ENCODE measurements at places on chromosomes 6 and 20. TPM values are rescaled to one million over a fixed set of nuclear protein-coding genes. Genes with fewer than 3 reads are reported as not detected.

DNA sequence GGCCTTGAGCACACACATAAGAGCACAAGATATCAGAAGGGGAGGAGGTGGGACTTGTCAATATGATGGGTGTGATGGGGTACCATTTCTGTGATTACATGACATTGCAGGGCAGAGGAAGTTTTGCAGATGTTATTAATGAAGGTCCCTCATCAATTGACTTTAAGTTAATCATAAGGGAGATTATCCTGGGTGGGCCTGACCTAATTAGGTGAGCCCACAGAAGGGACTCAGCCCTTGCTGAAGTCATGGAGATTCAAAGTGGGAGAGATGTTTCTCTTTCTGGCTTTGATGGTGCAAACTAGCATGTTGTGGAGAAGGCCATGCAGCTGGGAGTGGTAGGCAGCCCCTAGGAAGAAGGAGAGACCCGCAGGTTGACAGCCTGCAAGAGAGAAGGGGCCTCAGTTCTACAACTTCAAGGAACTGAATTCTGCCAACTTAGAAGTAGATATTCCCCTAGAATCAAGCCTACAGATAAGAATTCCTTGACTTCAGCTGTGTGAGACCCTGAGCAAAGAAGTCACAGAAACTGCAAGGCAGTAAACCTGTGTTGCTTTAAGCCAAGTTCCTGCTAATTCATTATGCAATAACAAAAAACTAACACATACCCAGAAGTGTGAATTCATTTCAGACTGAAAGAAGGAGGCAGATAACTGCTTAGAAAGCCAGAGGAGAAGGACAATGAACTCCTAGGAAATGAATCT, 131.3 kb downstream of the LRFN2 start:
- DNase-seq, result no peak
- no peaks in the 10 kb centered on the region for H3K36me3 ChIP-seq
- peaks cover 19% of the 10 kb centered on the region for H3K27me3 ChIP-seq

- no peak overlapping the region for H3K27ac ChIP-seq
- no peak overlapping the region for H3K4me3 ChIP-seq
- H3K4me1 ChIP-seq, result peaks cover 29% of the 10 kb centered on the region
These were observed 7.4 kb downstream of the C6orf120 start for GRCh38 chr6:169709293-169709692.

Gene RAB44
- total RNA-seq, result not detected

DNA sequence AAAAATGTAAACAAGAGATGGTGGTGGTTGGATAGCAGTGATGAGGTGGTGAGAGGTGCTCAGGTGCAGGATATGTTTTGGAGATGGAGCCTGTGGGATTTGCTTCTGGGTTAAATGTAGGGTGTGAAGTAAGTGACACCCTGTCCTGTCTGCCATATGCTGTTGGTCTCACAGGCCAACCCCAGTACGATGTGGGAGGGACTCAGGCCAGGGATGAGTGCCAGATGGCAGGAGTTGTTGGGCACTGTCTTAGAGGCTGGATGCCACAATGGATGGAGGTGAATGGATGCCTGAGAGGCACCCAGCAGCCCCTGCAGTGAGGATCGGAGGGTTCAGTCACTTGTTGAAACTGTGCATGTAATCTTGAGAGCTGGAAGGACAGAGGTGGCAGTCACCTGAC, 259.3 kb downstream of the NRN1 start:
- no peaks in the 10 kb centered on the region for H3K27me3 ChIP-seq
- no peak overlapping the region for H3K4me3 ChIP-seq
- H3K4me1 ChIP-seq, result no peaks in the 10 kb centered on the region
- no peaks in the 10 kb centered on the region for H3K36me3 ChIP-seq
- no peak overlapping the region for H3K27ac ChIP-seq

Gene C6orf58
- not detected for total RNA-seq

- H3K27ac ChIP-seq, result no peak overlapping the region
- no peak overlapping the region for H3K4me3 ChIP-seq
- H3K4me1 ChIP-seq, result peaks cover 20% of the 10 kb centered on the region
- no peaks in the 10 kb centered on the region for H3K27me3 ChIP-seq
- no peaks in the 10 kb centered on the region for H3K36me3 ChIP-seq
These were observed 71.6 kb upstream of the CD93 start for GRCh38 chr20:23157734-23158133.

- H3K36me3 ChIP-seq, result peaks cover 49% of the 10 kb centered on the region
- no peak for DNase-seq
- peak overlapping the region; percentile 64 for H3K27ac ChIP-seq
These were observed 12.0 kb downstream of the PTPN1 start for GRCh38 chr20:50522053-50522674.

DNA sequence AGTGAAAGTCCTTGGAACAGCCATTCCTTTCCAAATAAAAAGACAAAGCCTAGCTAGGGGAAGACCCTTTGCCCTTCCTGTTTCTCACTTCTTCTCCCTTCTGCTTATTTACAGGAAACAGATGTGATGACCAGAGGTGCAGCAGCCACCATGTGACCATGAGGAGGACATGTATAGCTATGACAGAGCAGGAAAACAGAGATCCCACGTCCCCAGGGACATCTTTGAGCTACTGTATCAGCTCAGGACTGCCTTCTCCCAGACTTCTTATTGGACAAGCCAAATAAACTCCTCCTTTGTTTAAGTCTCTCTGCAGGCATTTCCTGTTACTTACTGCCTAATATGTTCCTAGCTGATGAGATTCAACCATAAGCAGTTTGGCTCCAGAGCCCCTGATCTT, 133.1 kb upstream of the MLN start:
- no peak overlapping the region for H3K4me3 ChIP-seq
- H3K36me3 ChIP-seq, result no peaks in the 10 kb centered on the region
- no peak overlapping the region for H3K27ac ChIP-seq

- peaks cover 9% of the 10 kb centered on the region for H3K4me1 ChIP-seq
- no peak for DNase-seq
- H3K27me3 ChIP-seq, result peaks cover 3% of the 10 kb centered on the region
- no peaks in the 10 kb centered on the region for H3K36me3 ChIP-seq
- no peak overlapping the region for H3K4me3 ChIP-seq
- H3K27ac ChIP-seq, result no peak overlapping the region
These were observed 35.9 kb downstream of the SRC start for GRCh38 chr20:37381621-37382471.

- no peaks in the 10 kb centered on the region for H3K36me3 ChIP-seq
- H3K27ac ChIP-seq, result no peak overlapping the region
- peaks cover 2% of the 10 kb centered on the region for H3K4me1 ChIP-seq
These were observed 201.7 kb upstream of the SASH1 start for GRCh38 chr6:148140772-148141557.

Gene BIRC7
- total RNA-seq, result not detected

Gene TUBB2B
- total RNA-seq, result 0.41 TPM

DNA sequence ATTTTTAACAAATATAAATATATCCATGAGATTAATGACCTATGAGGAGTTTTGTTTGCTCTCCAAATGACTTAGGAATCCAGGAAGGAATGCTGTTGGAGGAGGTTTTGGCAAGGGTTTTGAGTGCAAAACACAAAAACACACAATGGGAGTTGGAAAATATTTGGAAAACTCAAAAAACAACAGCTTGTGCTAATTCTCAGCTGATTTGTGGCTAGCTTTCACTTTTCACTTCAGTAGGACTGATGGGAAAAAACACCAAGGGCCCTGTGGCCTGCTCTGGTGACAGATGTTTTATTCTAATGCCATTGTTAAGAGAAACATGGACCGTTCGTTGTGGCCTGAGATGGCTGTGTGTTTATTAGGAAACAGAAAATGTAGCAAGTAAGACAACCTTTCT, 113.9 kb downstream of the ALDH8A1 start:
- H3K27me3 ChIP-seq, result peaks cover 14% of the 10 kb centered on the region
- no peaks in the 10 kb centered on the region for H3K4me1 ChIP-seq
- DNase-seq, result no peak
- H3K36me3 ChIP-seq, result no peaks in the 10 kb centered on the region
- no peak overlapping the region for H3K4me3 ChIP-seq
- H3K27ac ChIP-seq, result no peak overlapping the region

DNA sequence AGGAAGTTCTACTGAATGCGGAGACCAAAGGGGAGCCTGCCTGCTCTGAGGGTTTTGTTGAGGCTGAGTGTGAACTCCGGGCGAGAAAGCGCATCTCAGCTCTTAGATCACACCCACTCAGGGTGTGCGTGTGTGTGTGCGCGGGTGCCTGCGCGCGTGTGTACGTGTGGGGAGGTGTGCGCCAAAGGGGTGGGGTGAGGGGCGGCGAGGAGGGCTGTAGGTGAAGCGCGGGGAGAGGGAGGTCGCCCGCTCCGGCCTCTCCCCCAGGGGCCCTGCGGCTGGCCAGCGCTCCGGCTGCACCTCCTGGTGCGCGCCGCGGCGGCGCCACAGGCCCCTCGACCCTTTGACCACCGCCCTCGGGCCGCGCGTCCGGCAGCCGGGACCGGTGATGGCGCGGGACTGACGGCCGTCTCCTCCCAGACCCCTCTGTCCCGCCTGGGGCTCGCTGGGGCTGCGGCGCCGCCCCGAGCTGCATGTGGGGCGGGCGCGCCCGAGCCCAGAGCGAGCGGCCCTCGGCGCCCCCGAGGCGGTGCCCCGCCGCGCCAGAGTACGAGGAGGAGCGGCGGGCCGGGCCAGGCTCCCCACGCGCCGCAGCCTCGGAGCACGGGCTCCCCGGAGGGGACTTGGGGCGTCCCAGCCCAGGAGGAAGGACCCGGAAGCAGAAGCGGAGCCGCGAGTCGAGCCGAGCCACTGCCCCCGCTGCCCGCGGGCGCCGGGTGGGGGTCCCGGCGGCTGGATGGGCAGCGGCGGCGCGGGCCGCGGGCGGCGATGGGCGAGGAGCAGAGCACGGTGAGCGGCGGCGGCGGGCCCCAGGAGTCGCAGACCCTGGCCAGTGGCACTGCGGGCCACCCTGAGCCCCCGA, at the start of gene RNF217:
TSS of gene RNF217 (plus strand) at position 661 of the 862 bp plus-strand sequence. CDS start at position 769, 108 bp downstream.
- H3K4me3 ChIP-seq, result peak within 1 kb of the TSS; percentile 76
- no peaks in the 10 kb centered on the region for H3K36me3 ChIP-seq
- H3K27ac ChIP-seq, result no peak within 1 kb of the TSS
- H3K27me3 ChIP-seq, result peaks cover 53% of the 10 kb centered on the region

DNA sequence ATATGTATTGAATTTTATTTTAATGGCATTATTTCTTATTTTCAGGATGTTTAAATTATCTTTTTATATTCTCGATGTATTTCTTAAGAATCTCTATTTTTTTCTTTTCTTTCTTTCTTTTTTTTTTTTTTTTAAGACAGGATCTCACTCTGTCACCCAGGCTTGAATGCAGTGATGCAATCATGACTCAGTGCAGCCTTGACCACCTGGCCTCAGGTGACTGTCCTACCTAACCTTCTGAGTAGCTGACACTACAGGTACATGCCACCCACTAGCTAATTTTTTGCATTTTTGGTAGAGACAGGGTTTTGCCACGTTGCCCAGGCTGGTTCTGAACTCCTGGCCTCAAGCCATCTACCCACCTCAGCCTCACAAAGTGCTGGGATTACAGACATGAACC, 143.8 kb upstream of the LAMA2 start:
- no peaks in the 10 kb centered on the region for H3K27me3 ChIP-seq
- H3K36me3 ChIP-seq, result no peaks in the 10 kb centered on the region
- no peak for DNase-seq
- peaks cover 4% of the 10 kb centered on the region for H3K4me1 ChIP-seq
- H3K4me3 ChIP-seq, result no peak overlapping the region

DNA sequence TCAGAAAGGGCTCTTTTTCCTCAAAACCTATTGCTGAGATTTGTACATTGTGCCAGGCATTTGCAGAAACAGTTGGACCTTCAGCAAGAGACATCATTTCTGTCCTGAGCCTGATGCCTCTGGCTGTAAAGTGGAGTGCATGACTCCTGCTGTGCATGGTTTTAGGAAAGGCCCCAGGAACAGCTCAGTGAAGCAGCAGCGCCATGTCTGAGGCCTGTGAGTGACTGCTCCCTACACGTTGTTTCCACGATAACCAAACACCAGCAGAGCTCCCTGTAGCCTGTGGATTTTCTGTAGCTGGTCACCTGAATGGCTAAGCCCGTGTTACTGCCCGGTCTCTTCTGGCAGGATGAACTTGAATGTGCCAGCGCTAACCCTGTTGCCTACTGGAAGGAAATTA, 232.5 kb downstream of the TFAP2C start:
- H3K27me3 ChIP-seq, result peaks cover 4% of the 10 kb centered on the region
- no peak for DNase-seq
- no peaks in the 10 kb centered on the region for H3K36me3 ChIP-seq
- H3K27ac ChIP-seq, result no peak overlapping the region

DNA sequence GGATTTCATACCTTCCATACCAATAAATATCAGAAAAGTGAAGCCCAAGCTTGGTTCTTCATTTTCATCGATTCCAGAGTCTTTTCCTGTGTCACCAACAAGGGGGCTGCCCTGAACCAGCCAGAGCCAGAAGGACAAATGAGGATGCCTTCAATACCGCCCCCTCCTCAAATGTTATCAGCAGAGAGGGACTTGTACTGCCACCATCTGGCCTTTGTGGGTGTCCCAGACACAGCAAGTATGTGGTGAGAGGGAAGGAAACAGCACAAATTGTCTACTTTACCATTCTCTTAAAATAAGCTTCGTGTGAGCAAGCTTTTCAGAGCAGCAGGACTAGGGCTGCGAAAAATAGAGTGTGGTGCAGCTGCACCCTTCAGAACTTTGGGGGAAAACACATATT, 165.3 kb downstream of the SOBP start:
- H3K4me1 ChIP-seq, result peaks cover 45% of the 10 kb centered on the region
- H3K27me3 ChIP-seq, result peaks cover 12% of the 10 kb centered on the region
- no peak overlapping the region for H3K4me3 ChIP-seq

GRCh38 chr6:160163425-160163824, 41.8 kb downstream of the SLC22A1 start:
- no peaks in the 10 kb centered on the region for H3K4me1 ChIP-seq
- H3K36me3 ChIP-seq, result no peaks in the 10 kb centered on the region
- no peaks in the 10 kb centered on the region for H3K27me3 ChIP-seq
- DNase-seq, result no peak
- no peak overlapping the region for H3K27ac ChIP-seq

DNA sequence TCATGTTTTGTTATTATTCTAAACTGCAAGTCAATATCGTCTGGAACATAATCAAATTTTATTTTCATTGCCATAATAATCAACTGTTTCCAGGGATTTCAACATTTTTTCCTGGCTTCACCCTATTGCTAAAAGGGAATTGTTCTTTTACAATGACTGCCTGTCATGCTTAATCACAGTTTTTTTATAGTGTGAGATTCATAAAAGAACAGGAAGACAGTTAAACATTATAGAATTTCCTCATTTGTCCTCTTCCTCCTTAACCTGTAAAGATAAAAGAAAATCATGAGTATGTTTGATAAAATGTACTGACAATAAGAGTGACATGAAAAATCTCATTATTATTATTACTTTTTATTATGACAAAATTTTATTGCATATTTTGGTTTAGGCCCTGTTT, 73.3 kb upstream of the CENPW start:
- no peak overlapping the region for H3K27ac ChIP-seq
- no peaks in the 10 kb centered on the region for H3K36me3 ChIP-seq
- no peaks in the 10 kb centered on the region for H3K27me3 ChIP-seq

Gene ID4
- total RNA-seq, result not detected

GRCh38 chr20:61896058-61896961, 169.4 kb downstream of the TAF4 start:
- H3K27me3 ChIP-seq, result no peaks in the 10 kb centered on the region
- H3K36me3 ChIP-seq, result no peaks in the 10 kb centered on the region
- no peak overlapping the region for H3K4me3 ChIP-seq
- no peak for DNase-seq
- no peaks in the 10 kb centered on the region for H3K4me1 ChIP-seq
- no peak overlapping the region for H3K27ac ChIP-seq
